ENCODE measurements at places on chromosomes 11 and 22.

GRCh38 chr11:93285430-93285829 lies 45.1 kb upstream of the DEUP1 start:
- no peak for DNase-seq

- DNase-seq = no peak
These were observed 1022.8 kb downstream of the BRD1 start for GRCh38 chr22:48804811-48805301.

DNA sequence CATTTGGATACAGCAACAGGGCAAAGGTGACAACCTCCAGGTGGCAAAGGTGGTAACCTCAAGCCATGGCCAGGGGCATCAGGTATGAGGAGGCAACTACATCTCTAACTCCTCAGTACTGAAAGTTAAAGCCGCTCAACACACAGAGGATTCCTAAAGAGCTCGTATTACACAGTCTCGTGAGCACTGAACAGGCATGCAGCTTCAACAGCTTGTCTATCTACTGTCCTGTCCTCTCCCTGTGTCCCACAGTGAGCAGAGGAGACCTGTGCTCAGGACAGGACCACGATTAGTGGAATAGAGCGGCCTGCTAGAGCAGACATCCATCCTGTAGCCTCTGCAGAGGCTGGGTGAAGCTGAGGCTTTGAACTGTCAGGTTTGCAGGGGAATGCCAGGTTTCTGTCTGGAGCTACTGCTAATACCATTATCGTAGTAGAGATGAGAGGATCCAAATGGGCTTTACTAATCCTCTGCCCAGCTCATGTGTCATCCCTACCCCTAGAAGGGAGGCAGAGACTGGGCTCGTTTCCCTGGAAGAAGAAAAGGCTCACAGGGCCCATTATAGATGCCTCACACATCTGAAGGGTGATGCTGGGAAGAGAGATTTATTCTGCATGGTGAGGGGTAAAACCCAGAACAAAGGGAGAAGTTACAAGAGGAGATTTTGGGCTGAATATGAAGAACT lies 415.2 kb downstream of the LARGE1 start:
- DNase-seq = no peak

DNA sequence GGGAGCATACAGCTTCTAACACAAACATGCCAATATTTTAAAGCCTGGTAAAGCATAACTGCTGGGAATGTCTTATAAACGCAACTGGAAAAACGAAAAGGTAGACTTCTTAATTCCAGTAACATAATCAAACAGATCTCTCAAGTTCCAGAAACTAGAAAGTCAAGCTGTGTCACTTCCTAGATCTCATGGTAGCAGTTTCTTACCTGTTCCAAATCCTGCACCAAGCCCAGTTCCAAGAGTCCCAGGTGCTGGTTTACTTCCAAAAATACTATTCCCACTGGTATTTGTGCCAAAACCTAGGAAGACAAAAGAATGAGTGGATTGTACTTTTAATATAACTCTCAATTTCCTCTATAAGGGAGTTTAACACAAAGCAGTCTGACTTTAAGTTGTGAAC lies 44.2 kb downstream of the NUP98 start:
- DNase-seq = no peak

DNA sequence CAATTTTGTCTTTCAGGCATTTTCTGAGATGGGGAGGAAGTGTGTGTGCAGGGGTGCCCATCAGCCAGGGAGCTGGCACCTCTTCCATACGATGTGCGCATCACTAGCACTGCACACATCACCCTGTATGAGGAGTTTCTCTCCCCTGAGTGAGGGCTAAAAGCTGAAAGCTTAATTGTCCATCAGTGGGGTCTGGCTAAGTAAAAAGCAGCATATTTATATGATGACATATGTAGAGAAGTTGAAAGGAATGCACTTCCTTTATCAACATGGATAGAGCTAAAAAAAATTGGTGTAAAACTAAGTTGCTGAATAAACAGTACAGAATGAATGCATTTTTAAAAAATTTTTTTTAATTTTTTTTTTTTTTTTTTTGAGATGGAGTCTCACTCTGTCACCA lies 4.0 kb downstream of the VSTM5 start:
- DNase-seq = no peak

DNA sequence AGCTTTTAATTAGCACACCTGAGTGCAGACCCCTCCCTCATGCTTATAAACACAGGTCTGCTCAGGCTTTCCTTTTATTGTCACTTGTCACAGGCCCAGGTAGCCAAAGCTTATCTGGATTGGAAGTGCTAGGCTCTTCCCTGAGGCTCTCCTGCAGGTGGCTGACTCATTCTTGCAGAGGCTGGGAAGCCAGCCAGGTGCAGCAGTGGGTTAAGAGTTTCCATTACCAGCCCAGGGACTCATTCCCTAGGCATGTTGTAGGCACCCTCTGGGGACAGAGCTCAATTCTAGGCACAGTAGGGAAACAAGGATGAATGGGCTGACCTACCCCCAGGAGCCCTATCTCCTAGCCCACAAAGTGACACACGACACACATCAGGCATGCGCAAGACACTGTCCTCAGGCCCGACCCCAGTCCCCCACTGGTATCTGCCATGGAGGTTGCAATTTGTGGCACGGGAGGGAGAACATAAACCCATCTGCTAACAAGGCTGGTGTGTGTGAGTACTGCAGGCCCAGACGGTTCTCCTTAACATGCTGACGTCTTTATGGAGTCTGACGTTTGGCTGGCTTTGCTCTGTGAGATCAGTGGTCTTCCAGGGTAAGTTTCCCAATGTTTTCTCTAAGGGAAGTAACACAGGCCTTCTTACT lies 94.2 kb downstream of the ABTB2 start:
- no peak for DNase-seq

DNA sequence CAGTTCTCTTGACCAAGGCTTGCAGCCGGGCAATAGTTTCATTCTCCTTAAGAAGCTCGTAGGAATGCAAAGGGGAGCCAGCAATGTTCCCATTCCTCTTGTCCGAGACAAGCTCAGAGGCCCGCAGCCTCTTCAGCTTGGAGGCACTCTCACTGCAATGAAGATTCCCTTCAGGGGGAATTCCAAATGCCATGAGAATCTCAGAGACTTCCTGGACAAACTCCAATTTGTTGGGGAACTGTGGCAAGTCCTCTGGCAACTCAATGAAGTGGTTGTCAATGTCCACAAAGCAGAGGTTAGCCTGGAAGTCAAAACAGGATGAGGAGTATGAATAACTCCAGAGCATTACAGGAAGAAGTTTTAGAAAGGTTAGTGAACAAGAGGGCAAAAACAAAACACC lies 84.4 kb downstream of the DENND5A start:
- DNase-seq = no peak

DNA sequence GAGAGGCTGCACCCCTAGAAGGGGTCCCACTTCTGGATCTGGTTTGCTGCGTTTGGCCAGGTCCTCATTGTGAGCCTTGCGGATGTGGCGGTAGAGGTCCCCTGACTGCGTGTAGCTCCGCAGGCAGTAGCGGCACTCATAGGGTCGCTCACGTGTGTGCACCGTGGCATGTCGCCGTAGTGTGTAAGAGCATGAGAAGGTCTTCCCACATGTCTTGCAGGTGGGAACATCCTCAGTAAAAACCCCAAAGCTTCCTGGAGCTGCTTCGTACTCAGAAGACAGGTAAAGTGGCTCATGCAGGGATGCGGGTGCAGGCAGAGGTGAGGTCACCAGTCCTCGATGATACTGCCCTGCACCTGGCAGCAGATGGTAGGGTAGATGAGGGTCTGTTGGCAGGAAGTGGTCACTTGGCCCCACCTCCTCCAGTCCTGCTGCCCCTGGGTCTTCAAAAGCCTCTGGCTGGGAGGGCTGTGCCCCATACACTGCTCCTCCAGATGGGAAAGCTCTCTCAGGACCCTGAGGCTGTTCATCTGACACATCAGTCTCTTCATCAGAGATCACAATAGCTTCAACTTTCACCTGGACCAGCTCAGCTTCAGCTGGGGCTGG lies 1.7 kb downstream of the ZBTB3 start:
- DNase-seq = no peak

- DNase-seq = no peak
These were observed 50.6 kb downstream of the FAM181B start for GRCh38 chr11:82683029-82683428.

- peak; percentile 90 for DNase-seq
These were observed 6.8 kb downstream of the AP2A2 start for GRCh38 chr11:932435-932834.

GRCh38 chr11:100984668-100985067 lies 144.9 kb downstream of the PGR start:
- DNase-seq = no peak

- peak; percentile 43 for DNase-seq
These were observed 32.6 kb downstream of the TCIRG1 start for GRCh38 chr11:68071281-68072048.

DNA sequence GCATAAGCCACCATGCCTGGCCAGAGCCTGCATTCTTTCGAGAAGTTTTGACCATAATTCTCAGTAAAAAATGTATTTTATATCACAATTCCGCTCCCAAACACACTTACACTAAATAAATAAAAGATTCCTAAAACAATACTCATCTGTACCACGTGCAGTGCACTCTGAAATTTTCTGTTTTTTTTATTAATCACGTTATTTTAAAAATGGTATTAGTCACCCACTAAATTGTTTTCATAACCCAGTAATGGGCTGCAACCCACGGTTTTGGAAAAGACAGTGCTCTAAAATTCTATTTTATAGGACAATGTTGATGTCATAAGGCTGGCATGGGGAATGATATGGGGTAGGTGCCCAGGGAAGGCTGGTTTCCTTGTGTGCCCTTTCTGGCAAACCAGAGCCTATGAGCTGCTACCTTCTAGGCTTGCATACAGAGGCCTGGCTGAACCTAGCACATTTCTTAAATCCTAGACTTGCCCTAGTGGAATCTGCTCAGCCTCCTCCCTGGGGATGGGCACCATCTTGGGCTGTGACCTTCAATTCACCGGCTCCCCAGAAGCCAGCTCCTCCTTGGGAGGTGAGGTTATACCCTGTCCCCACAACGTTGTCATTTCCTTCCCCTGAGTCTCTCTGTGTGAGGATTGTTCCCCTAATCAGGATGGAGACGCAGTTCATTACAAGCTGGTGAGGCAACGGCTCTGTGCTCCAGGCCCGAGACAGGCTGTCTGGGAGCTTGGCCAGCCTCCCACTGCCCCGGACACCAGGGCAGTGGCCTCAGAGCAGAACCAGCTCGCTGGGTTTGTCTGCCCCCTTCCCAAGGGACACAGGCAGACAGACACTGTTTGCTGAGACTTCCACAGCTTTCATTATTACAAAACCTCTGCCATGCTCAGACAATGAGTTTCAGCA lies 116.5 kb upstream of the NAV2 start:
- DNase-seq = peak; percentile 41

- no peak for DNase-seq
These were observed 664 bp downstream of the PTGDR2 start for GRCh38 chr11:60854847-60855725.

DNA sequence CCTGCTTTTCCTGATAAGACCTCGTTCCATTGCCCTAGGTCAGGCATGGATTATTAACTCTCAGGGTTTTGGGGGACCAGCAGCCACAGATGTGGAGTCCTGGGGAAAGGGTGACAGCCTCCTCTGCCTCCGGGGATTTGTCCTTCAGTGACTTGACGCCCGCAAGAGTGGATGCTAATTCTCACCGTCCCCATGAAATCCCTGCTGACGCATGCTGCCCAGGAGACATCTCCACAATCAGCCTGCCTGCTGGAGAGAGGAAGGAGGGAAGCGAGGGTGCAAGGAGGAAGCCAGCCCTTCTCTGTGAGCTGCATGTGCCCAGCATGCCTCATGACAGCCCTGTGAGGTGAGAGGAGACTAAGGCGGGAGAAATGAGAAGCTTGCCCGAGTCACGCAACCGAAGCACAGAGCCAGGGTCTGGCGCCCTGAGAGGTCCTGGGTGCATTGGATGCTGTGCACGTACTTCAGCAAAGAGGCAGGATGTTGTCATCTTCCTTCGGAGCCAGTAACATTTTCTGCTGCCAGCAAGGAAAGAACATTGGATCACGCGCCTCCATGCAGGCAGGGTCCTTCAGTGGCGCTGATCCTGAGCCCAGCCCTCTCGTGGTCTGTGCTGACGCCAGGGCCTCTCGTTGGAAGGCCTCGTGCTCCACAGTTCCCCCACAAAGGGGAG lies 27.3 kb upstream of the KRTAP5-6 start:
- DNase-seq = no peak

DNA sequence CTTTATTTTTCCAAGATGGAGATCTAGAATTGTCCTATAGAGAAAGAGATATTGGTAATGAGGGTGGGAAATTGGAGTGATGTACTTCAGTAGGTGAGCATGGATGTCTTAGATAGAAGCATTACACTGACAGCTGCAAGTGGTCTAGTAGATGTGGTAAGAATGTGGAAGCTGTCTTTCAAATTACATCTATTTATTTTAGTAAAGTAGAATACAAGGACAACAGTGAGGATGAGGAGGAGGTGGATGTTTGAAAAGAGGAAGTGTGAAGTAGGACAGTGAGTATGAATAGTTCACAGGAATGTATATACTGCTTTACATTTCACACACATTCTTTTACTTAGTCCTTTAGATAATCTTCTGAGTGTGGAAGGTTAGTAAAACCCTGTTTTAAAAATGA lies 64.2 kb downstream of the HIPK3 start:
- no peak for DNase-seq

DNA sequence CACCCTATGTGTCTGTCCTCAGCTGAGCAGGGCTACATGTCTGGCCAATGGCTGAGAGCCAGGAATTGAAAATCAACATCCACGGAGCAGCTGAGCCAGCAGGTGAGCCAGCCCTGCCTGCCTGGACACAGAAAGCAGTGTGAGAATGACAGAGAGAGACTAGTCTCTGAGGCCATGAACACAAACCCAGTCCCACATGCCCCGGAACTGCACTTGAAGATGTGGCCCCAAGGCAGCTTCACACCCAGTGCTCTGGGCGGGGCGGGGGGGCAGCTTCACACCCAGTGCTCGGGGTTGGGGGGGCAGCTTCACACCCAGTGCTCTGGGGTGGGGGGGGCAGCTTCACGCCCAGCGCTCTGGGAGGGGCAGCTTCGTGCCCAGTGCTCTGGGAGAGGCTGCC lies 37.6 kb downstream of the TRMU start:
- no peak for DNase-seq

- no peak for DNase-seq
These were observed 84.3 kb downstream of the MSANTD4 start for GRCh38 chr11:105937738-105938137.

- no peak for DNase-seq
These were observed 51.4 kb downstream of the PRR5L start for GRCh38 chr11:36347384-36347906.

- no peak for DNase-seq
These were observed 27.9 kb downstream of the NAV2 start for GRCh38 chr11:19740586-19740985.

Data from suppressor macrophage (primary cell).